CD4-positive, CD25-positive, alpha-beta regulatory T cell (primary cell): ENCODE measurements at places on chromosomes 6 and 20. TPM values are rescaled to one million over a fixed set of nuclear protein-coding genes. Genes with fewer than 3 reads are reported as not detected.

DNA sequence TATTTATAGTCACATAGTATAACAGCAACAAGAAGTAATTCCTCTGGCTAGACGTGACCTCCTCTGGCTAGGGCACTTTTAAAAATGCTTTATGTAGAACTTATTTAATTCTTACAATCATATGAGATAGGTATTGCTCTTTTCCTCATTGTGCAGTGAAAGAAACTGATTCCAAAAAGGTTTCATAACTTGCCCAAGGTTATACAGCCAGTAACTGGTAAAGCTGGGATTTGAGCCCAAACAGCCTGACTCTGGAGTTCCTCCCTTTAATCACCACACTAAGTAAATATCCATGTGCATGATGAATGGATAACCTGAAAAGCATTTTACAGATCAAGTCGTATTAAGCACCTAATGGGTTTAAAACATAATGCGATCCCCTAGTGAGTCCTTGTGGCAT lies 214.6 kb downstream of the PRL start:
- no peak for DNase-seq

DNA sequence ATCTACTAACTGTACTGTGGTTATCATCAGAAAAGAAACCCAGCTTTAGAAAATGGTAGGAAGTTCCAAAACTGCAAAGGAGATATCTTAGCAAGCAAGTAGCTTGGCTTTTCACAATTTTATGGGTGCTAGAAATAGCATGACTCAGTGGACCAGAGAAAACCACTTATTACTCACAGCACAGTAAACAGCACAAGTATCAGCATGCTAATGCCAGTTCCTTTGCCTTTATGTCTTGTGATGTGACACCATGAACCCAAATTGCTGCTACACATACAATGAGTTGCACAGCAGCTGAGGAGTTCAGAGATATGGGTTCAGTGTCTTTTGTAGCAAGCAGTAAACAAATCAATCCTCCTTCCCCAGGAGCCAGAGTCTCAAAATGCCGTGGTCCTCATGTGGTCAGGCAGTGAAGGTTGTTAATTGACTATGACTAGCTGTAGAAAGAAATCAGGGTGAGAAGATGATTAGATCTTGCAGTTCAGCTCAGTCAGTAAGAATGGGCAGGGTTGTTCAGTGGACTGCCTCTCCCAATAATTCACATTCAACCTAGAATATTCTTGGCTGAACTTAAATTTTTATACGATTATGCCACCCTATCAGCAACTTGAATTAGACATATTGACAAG lies 73.3 kb downstream of the OPRM1 start:
- DNase-seq = no peak

HLA-DPA1 gene
- total RNA-seq = 102 TPM

TOP1 gene
- total RNA-seq = 50.0 TPM

DNA sequence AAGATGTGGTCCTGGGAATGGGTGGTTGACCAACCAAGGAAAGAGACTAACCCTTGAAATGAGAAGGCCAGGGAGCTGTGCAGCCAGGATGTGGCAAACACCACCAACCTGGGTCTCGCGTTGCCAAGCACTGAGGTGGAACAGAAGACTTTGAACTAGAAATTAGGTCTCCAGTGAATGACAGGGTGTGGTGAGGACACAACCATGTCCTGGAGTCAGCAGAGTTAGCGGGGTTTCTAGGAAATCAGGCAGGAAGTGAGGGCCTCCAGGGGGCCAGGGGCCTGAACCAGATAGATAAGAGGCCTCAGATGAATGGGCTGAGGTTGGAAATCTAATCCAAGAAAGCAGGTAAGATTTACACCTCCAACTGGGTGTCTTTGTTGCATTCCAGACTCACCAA lies 353.3 kb upstream of the ARID1B start:
- DNase-seq = peak; percentile 69

CLVS2 gene
- not detected for total RNA-seq

DNA sequence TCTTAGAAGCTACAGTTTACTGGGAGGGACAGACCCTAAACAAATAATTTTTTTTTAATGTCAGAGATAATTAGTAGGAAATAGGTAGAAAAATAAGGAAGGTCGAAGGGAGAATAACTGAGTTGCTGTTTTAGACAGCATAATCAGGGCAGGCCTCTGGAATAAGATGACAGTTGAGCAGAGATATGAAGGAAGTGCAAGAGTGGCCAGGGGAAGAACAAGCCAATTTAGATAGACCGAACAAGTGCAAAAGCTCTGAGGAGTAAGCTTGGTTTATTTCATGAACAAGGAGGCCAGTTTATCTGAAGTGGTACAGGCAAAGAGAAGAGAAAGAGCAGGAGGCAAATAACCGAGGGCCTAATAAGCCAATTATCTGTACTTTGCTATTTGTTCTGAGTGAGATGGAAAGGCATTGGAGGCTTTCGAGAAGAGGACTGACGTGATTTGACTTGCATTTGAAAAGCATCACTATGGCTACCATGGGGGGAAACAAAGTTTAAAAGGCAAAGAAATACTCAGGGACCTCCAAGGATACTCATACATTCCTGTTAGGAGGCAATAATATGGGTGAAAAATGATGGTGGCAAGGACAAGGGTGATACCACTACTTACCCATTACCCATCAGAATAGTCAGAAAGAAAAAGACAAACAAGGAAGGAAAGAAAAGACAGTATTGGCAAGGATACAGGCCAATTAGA lies 19.7 kb downstream of the PROCR start:
- DNase-seq = no peak

DNA sequence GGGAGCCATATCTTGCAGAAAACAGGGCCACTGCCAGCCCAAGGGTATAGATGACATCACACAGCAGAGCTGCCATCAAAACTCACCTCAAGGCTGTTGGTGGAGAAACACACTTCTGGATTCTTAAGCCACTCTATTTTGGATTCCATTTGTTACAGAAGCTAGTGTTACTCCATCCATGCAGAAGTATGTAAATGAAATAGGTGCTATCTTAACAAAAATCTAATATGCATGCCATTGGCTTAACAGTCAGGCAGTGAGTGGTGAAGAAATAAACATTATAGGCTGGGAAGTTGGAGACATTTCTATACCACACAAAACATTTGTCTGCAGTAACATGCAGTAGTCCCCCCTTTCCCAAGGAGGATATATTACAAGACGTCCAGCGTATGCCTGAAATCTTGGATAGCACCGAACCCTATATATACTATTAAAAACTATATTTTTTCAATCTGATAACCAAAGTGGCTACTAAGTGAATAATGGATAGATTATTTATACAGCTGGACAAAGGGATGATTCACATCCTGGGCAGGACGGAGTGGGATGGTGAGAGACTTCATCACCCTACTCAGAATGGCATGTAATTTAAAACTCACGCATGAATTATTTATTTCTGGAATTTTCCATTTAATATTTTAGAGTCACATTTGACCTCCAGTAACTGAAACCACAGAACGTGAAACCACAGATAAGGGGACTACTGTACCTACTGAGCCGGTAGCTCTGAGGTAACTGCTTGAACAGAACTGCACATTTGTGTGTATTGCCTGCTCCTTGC lies 160.0 kb upstream of the PLN start:
- no peak for DNase-seq

DNA sequence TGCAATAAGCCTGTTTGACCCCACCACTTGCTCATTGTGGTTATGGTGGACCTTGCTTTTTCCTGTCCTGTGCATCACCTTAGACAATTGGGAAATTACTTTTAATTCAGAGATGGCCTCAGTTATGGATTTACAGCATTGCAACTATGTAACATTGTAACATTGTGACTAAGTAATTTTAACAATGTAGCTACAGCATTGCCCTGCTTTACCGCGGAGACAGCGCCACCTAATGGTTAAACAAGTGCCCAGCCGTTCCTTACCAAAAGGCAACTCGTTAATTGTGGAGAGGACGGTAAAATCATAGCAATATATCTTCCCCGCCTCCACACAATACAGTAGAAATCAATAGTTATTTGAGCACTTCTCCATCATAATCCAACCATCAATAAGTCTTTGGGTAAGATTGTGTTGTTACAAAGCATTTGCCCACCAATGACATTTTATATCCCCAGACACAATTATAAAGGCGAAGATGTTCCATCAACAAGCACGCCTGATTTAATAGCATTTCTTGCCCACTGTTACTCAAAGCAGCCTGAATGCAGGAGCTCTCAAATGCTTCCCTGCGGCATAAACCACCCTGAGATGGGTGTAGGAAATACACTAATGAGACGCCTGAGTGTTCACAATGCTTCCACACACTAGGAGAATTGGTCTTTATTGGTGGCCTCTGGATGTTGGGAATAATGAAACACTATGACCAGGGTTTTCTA lies 93.7 kb downstream of the PROKR2 start:
- DNase-seq = peak; percentile 47

- no peak for DNase-seq
These were observed 26.0 kb upstream of the SLC22A23 start for GRCh38 chr6:3482869-3483268.

TBXT gene
- not detected for total RNA-seq
